ENCODE measurements at places on chromosomes 4 and X.

GRCh38 chr4:78622253-78622979, 70.8 kb downstream of the ANXA3 start:
- DNase-seq: no peak

GRCh38 chrX:109372716-109373115, 109.2 kb downstream of the GUCY2F start:
- no peak for DNase-seq

DNA sequence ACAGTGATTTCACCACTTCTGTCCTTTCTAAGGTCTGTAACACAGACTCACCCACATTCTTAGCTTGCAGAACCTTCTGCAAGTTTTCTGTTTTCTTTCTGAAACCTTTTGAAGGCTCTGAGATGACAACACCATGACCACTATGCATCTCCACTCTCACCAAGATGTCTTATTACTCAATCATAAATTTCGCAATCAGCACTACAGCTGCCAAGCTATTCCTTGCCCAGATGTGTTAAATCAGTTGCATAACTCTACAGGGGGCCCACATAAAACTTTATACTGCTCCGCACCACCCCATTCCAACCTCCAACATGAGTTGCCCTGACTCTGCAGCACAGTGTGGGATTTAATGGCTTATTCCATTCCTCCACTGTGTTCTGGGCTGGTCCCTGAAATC, 229.9 kb downstream of the COL25A1 start:
- DNase-seq: no peak

DNA sequence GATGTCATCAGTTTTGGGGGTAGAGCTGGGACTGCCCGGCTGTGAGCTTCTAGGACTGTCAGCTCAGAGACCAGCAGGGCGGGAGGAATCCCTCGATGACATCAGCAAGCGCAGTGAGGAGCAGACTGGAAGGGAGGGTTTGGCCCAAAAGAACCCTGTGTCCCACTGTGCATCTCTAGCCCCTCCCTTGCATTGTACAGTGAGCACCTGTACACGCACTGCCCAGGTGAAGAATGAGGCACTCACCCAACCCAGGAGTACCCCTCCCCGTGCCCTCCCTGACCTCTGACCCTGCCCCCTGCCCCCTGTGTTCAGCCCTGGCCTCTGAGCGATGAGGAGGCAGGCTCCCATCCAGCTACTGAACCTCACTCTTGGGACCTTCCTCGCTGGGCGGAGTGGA, 92.9 kb downstream of the HMX1 start:
- no peak for DNase-seq
